ENCODE measurements at places on chromosomes 7 and 10. TPM values are rescaled to one million over a fixed set of nuclear protein-coding genes. Genes with fewer than 3 reads are reported as not detected.

- no peak overlapping the region for H3K27ac ChIP-seq
- no peak for DNase-seq
- H3K4me1 ChIP-seq = no peaks in the 10 kb centered on the region
- H3K4me3 ChIP-seq = no peak overlapping the region
- no peaks in the 10 kb centered on the region for H3K36me3 ChIP-seq
Measured at GRCh38 chr7:25260862-25261494, 32.7 kb upstream of the NPVF start.

Gene TUBAL3
- not detected for total RNA-seq

DNA sequence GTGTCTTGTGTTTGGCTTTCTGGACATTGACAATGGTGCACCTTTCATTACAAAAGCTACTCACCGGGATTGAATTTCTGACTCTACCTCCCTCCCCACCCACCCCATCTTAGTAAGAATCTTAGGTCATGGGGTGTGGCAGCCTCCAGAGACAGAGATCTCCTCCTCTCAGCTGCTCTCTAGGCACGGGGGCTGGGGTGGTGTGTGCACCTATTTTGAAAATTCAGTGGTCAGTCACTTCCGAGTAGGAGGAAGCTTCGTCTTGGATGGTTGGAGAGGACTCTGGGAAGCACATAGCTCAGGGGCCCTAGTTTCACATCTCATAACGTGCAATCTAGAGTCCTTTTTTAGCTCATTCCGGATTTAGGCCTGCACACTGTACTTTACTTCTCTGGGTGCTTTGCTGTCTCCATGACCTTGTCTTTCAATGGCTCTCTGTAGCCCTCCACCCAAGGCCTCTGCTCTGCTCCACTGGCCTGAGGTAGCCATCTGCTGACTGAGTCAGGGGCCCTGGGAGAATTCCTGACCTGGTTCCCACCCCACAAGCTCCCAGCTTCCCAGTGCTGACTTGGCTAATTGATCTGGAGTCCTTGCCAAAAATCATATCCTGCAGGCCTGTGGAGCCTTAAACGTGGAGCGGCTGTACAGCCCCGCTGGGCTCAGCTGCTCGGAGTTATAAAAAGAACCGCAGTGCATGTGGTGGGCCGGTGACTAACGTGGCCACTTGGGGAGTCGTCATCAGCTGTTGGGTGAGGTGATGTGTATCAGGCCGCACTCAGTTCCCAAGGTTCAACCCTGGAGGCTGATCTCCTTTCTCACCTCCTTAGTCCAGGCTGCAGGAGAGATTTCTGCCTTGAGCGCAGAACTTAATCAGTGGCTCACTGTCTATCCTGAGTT lies 19.3 kb upstream of the ADAMTS14 start:
- no peaks in the 10 kb centered on the region for H3K36me3 ChIP-seq
- no peaks in the 10 kb centered on the region for H3K27me3 ChIP-seq
- no peak overlapping the region for H3K27ac ChIP-seq
- no peaks in the 10 kb centered on the region for H3K4me1 ChIP-seq
- no peak for DNase-seq

GRCh38 chr10:104293011-104293410 lies 24.0 kb downstream of the GSTO2 start:
- peaks cover 22% of the 10 kb centered on the region for H3K4me1 ChIP-seq
- no peak overlapping the region for H3K4me3 ChIP-seq
- no peaks in the 10 kb centered on the region for H3K36me3 ChIP-seq
- no peaks in the 10 kb centered on the region for H3K27me3 ChIP-seq
- H3K27ac ChIP-seq = peak overlapping the region; percentile 46
- peak; percentile 49 for DNase-seq

Gene OR6V1
- total RNA-seq = not detected

Gene TDRD1
- total RNA-seq = not detected

Gene COL17A1
- total RNA-seq = 1.2 TPM

GRCh38 chr7:70533614-70534013 lies 598.3 kb upstream of the GALNT17 start:
- no peaks in the 10 kb centered on the region for H3K36me3 ChIP-seq
- DNase-seq = no peak
- no peaks in the 10 kb centered on the region for H3K4me1 ChIP-seq
- no peak overlapping the region for H3K27ac ChIP-seq

Gene PHKG1
- total RNA-seq = 1.00 TPM

Gene LRRC4
- total RNA-seq = 3.8 TPM

Gene KEL
- 1.2 TPM for total RNA-seq

DNA sequence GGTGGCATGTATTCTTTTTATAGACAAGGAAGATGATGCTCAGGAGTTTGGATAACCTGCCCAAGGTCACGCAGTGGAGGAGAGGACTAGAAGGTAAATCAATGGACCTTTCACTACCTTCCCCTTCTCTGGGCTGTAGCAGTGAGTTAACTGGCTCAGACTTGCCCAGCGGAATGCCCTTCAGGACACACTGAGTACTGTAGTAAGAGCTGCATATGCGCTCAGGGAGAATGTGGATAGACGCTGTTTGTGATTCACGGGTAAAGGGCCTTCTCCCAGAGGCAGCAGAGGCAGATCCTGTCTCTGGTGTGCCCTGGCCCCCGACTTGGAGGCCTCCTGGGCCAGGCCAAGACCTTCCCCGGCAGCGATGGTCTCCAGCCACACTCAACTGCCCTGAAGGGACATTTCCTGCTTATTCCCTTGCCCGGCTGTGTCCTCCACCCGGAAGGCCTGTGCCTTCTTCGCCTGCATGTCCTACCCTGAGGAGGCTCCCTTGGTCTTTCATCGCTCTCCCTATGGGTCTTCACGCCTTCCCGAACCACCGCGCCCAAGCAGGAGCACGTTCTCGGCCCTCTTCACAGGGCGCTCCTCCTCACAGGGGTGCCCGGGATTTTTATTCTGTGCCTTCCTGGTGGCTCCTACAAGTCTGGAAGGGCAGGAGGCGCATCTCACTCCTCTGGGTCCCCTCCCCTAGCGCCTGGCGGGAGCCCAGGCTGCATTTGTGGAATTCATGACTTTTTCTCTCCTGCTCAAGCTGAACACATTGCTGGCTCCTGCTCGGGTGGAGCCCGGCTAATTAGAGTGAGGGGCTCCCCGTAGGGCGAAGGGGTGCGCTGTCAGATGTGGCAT lies 1.8 kb upstream of the IKZF1 start:
- H3K4me3 ChIP-seq = no peak overlapping the region
- H3K4me1 ChIP-seq = no peaks in the 10 kb centered on the region
- DNase-seq = no peak
- H3K27ac ChIP-seq = no peak overlapping the region

- H3K27me3 ChIP-seq = no peaks in the 10 kb centered on the region
- no peaks in the 10 kb centered on the region for H3K36me3 ChIP-seq
- H3K4me3 ChIP-seq = no peak overlapping the region
- H3K4me1 ChIP-seq = no peaks in the 10 kb centered on the region
- no peak overlapping the region for H3K27ac ChIP-seq
Measured at GRCh38 chr7:156751319-156751718, 110.7 kb downstream of the RNF32 start.

Gene PDIA4
- 308 TPM for total RNA-seq

DNA sequence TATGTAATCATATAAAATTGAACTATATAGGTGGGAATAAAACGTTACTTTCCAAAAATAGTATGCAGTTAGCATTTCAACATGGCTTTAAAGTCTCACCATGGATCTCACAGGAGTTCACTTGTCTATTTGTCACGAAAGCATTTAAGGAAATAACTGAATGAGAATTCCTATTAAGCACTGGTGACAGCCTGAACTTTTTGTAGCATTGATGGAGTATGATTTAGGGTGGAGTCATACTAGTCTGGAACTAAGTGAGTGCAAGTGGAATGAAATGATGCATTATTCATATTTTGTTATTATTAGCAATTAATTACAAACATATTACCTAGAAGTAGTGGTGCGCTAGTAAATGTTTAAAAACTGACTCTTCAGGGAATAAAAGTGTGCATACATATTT lies 26.0 kb upstream of the HIBADH start:
- peaks cover 10% of the 10 kb centered on the region for H3K4me1 ChIP-seq
- no peak overlapping the region for H3K27ac ChIP-seq
- H3K36me3 ChIP-seq = no peaks in the 10 kb centered on the region

DNA sequence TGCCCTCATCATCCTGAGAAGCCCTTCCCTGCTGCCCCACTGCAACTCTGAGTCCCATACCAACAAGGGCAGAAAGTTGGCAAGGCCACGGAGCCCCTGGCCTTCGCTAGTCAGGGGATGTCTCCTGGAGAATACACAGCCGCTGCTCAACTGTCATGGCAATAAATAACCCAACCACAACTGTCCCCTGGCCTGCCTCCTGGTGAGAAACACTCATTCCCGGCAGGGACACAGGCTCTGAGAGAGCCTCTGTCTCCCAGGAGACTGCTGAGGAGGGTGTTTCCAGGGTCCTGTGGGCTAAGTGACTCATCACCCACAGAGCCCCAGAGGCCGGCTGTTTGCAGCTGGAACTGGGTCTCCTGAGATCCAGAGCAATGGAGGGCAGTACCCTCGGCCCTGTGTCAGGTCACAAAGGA lies 354.1 kb downstream of the TNS3 start:
- no peaks in the 10 kb centered on the region for H3K4me1 ChIP-seq
- H3K36me3 ChIP-seq = no peaks in the 10 kb centered on the region
- no peak overlapping the region for H3K4me3 ChIP-seq
- H3K27me3 ChIP-seq = peaks cover 3% of the 10 kb centered on the region
- no peak overlapping the region for H3K27ac ChIP-seq
- no peak for DNase-seq

Gene EBLN1
- total RNA-seq = not detected

- no peak overlapping the region for H3K4me3 ChIP-seq
- DNase-seq = no peak
- H3K4me1 ChIP-seq = no peaks in the 10 kb centered on the region
- no peak overlapping the region for H3K27ac ChIP-seq
- no peaks in the 10 kb centered on the region for H3K27me3 ChIP-seq
- H3K36me3 ChIP-seq = no peaks in the 10 kb centered on the region
Measured at GRCh38 chr7:24438232-24438631, 135.0 kb upstream of the PALS2 start.

Gene TAF5
- total RNA-seq = 5.8 TPM

Gene SLC13A1
- total RNA-seq = not detected

DNA sequence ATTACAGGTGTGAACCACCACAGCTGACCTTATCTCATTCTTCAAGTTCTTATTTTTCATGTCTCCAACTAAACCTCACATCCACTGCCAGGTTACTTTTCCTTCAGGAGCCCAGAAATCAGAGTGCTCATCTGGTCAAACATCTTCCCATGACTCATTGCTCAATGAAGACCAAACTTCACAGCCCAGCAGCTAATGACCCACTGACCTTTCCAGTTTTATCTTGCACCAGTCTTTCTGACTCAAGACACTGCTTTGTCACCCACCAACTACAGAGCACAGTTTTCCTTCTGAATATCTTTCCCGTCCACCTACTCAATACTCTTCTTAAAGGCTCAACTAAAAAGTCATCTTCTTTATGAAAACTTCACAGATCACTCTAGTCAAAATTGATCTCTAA lies 245.1 kb downstream of the CHCHD3 start:
- no peak overlapping the region for H3K4me3 ChIP-seq
- no peak overlapping the region for H3K27ac ChIP-seq
- no peaks in the 10 kb centered on the region for H3K27me3 ChIP-seq
- DNase-seq = no peak
- no peaks in the 10 kb centered on the region for H3K36me3 ChIP-seq
- no peaks in the 10 kb centered on the region for H3K4me1 ChIP-seq

DNA sequence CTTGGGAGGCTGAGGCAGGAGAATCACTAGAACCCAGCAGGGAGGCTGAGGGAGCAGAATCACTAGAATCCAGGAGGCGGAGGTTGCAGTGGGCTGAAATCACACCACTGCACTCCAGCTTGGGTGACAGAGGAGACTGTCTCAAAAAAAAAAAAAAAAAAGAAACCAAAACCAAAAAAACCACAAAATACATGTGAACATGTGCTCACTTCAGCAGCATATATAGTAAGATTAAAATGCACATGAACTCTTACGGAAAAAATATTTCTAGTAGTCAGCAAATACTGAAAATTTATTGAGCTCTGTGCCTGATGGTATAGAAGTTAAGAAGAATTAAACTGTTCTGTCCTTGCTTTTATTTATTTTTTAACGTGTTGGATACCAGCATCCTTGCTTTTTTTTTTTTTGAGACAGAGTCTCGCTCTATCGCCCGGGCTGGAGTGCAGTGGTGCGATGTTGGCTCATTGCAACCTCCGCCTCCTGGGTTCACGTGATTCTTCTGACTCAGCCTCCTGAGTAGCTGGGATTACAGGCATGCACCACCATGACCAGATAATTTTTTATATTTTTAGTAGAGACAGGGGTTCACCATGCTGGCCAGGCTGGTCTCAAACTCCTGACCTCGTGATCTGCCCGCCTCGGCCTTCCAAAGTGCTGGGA lies 9.6 kb upstream of the ZNF487 start:
- H3K36me3 ChIP-seq = no peaks in the 10 kb centered on the region
- no peaks in the 10 kb centered on the region for H3K4me1 ChIP-seq
- no peak overlapping the region for H3K27ac ChIP-seq
- no peaks in the 10 kb centered on the region for H3K27me3 ChIP-seq

Gene NCF1
- not detected for total RNA-seq

DNA sequence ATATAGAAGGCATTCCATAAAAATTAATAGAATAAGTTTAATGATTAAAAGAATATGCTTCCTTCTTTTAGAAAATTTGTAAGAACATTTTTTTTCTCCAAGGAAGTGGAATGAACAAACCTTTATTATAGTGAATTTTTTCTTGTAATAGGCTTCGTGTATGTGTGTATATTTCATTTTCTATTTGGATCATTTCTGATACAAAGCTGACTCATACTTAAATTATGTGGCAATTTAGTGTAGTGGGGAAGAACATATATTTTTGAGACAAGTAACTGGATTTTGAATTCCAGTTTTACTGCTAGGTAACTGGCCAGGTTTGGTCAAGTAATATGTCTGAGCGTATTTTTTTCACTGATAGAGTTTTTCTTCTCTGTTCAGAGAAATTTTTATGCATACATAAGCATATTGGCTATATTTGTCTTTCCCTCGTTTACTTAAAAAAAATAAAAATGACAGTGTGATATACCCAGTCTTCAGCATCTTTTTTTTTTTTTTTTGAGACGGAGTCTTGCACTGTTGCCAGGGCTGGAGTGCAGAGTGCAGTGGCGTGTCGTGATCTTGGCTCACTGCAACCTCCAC lies 50.8 kb downstream of the CDK13 start:
- no peak for DNase-seq
- no peak overlapping the region for H3K4me3 ChIP-seq
- H3K27me3 ChIP-seq = no peaks in the 10 kb centered on the region
- H3K27ac ChIP-seq = no peak overlapping the region
- no peaks in the 10 kb centered on the region for H3K36me3 ChIP-seq
- H3K4me1 ChIP-seq = no peaks in the 10 kb centered on the region

Gene FZD8
- total RNA-seq = 9.1 TPM

DNA sequence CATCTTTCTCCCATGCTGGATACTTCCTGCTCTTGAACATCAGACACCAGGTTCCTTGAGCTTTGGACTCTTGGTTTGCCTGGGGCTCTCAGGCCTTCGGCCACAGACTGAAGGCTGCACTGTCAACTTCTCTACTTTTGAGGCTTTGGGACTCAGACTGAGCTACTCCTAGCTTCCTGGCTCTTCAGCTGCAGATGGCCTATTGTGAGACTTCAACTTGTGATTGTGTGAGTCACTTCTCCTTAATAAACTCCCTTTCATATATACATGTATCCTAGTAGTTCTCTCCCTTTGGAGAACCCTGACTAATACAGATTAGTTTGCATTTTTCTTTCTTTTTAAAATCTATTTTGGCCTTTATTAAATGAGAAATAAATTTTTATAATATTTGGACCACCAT lies 276.2 kb upstream of the SEMA3C start:
- no peak for DNase-seq
- no peak overlapping the region for H3K4me3 ChIP-seq
- no peaks in the 10 kb centered on the region for H3K36me3 ChIP-seq
- no peaks in the 10 kb centered on the region for H3K27me3 ChIP-seq

- DNase-seq = no peak
- H3K27ac ChIP-seq = no peak overlapping the region
- H3K4me3 ChIP-seq = no peak overlapping the region
- H3K4me1 ChIP-seq = no peaks in the 10 kb centered on the region
- H3K36me3 ChIP-seq = peaks cover 5% of the 10 kb centered on the region
Measured at GRCh38 chr10:11933577-11934223, 108.9 kb downstream of the UPF2 start.

Gene MYOF
- total RNA-seq = 379 TPM

All from endothelial cell of umbilical vein (primary cell).